SIG-M5 (cell line): ENCODE measurements at places on chromosomes 1 and 21.

GRCh38 chr1:101308935-101309333 lies 72.1 kb downstream of the S1PR1 start:
- no peak for DNase-seq

- DNase-seq: peak; percentile 5
These were observed 44.3 kb upstream of the GTF2B start for GRCh38 chr1:88935522-88936222.

- DNase-seq: no peak
These were observed 5.2 kb upstream of the INPP5B start for GRCh38 chr1:37951783-37952624.

DNA sequence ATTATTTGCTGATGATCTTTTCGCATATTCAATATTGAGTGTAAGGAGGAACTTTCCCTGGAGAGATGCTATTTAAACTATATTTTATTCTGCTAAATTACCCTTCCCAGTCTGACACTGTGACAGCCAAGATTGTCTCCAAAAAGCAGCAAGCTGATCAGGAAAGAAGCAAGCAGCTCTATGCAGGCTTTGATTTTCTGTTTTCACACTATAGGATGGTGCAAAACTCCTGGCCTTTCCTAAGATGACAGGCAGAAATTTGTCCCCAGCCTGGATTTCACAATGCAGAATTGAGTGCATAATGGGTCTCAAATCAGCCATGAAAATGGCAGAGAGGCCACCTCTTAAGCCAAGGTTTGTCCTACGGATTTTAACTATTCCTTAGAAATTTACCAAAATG lies 1.1 kb downstream of the SGIP1 start:
- no peak for DNase-seq

DNA sequence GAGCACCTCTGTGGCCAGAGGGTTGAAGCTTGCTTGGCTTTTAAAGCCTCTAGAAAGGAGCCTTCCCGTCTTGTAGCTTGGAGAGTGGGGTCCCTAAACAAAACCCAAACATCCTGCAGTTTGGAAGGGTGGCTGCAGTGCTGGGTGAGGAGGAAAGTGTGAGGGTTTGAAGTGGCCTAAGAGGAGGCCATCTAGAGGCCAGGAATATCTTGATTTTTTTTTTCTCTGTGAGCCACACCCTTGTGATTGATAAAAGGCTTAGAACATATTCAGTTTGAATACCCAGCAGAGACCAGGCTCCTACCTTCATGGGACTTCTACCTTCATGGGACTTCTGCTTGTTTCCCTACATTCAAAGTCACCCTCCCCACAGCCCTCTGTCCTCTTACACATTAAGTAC lies 37.3 kb upstream of the PIGV start:
- DNase-seq: no peak

DNA sequence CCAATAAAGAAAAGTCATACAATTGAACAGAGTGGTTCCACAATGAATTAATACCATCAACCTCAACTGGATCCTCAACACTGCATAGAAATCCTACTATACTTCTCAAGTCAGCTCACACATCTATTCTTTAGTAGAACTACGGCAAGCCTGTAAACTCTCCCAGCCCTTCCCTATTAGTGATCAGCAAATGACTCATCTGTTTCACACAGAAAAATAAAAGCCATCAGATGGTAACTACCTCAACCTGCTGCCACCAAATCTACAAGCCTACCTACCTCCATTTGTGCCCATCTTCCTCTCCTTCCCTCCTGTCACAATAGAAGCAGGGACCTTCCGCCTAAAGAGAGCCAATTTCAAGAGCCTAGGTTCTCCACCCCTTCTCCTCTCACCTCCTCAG lies 63.6 kb downstream of the DMAP1 start:
- no peak for DNase-seq

- no peak for DNase-seq
These were observed 18.0 kb downstream of the FAAP20 start for GRCh38 chr1:2176615-2177014.

- no peak for DNase-seq
These were observed 6.9 kb downstream of the TTC13 start for GRCh38 chr1:230971771-230972170.

DNA sequence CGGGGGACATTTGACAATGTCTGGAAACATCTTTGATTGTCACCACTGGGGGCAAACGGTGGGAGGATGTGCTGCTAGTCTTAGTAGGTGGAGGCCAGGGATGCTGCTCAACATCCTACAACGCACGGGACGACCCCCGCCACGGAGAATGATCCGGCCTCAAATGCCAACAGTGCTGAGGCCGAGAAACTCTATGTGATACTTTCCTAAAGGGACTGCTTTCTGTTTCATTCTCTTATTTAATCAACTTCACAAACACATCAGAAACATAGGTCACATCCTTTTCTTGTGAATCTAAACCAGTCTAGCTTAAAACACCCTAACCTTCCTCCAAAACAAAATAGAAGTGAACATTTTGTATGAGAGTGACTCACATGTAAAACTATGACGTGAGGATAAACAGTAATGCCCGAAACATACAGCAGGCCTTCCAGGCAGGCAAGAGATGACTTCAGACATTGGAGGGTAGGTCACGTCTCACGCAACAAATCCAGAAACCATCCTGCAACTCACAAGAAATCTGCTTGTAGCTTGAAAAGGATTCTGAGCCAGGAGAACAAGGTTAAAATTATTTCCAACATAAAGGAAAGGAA lies 37.2 kb upstream of the ETS2 start:
- no peak for DNase-seq

GRCh38 chr1:23930861-23931490 lies 17.8 kb upstream of the CNR2 start:
- DNase-seq: no peak

DNA sequence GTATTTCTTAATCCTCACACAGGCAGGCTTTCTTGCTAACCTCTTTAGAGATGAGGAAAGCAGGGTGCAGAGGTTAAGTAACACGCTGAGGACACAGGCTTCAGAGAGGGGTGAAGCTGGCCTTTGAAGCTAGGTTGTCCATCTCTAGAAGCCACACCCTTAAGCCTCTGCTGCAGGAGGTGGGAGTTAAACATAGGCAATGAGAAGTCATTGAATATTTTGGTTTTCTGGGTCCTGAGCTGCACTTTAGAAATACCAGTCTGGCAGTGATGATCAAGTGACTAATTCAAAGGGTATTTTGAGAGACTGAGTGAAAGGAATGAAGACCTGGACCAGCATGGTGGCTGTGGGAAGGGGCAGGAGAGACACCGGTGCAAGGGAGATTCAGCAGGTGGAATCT lies 9.9 kb downstream of the KCNJ15 start:
- DNase-seq: no peak

- no peak for DNase-seq
These were observed 86.2 kb downstream of the SIK1 start for GRCh38 chr21:43340491-43341377.

- DNase-seq: no peak
These were observed 43.4 kb downstream of the TSNAX start for GRCh38 chr1:231571904-231572303.

- no peak for DNase-seq
These were observed 1.0 kb downstream of the RCC1 start for GRCh38 chr1:28506907-28507246.

DNA sequence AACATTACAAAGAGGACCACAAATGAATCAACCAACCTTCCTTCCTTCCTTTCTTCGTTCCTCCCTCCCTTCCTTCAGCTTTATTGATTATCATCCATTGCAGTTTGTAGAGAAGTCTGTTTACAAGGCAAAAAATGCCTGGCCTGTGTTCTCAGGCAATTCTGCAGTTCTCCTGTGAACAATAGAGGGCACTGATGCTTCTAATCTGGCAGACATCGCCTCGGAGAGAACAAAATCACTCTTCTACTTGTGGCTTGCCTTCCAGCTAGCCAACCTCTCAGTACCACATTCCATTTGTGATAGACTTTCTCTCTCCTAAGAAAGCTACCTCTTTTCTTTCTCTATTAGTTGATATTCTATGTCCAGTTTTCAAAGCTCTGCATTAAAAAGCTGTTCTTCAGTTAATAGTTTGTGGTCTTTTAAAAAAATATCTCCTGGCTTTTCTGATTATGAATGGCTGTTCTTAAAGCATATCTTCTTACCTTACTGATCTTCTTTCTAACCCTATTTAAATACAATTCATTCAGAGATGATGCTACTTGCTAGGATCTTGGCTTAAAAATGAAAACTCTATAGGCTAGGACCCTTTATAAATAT lies 26.9 kb upstream of the ESRRG start:
- DNase-seq: no peak
